Activated CD4-positive, alpha-beta T cell treated with anti-CD3 and anti-CD28 coated beads, Interleukin-2, Interleukin-6, amounts not matched to agents 100 ng/mL and 50 ng/mL, durations not matched to agents 16 hours and 8 hours (primary cell): ENCODE measurements at places on chromosomes 5 and 9.

- DNase-seq, result no peak
Observed at GRCh38 chr9:124497441-124497840, 9.8 kb downstream of the NR5A1 start.

GRCh38 chr9:137387114-137387890 is 35.7 kb downstream of the EXD3 start:
- peak; percentile 44 for DNase-seq

GRCh38 chr5:131304414-131304813 is 40.6 kb downstream of the CDC42SE2 start:
- no peak for DNase-seq

GRCh38 chr5:172182291-172182690 is 5.7 kb downstream of the STK10 start:
- DNase-seq, result no peak

DNA sequence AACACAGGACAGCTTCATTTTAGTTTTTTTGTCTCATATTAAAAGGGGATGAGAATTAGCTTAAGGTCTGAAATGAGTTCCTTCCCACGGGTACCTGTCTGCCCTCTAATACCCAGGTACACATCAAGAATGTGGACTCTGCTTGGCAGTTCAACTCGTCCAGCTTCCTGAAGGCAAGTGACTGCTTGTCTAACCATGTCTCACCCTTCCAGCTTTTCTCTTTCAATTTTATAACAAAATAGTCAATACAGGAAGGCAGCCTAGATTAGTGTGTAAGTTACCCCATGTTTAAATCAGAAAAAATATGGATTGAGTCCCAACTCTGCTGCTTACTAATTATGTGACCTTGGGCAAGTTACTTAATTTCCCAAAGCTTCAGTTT is 50.5 kb upstream of the C5orf46 start:
- no peak for DNase-seq
